Effector CD4-positive, alpha-beta T cell (primary cell): ENCODE measurements at places on chromosomes 13 and 19.

GRCh38 chr13:38763446-38764381 lies 76.8 kb downstream of the FREM2 start:
- DNase-seq: no peak

- no peak for DNase-seq
Observed at GRCh38 chr13:70844391-70845108, 736.3 kb upstream of the KLHL1 start.

DNA sequence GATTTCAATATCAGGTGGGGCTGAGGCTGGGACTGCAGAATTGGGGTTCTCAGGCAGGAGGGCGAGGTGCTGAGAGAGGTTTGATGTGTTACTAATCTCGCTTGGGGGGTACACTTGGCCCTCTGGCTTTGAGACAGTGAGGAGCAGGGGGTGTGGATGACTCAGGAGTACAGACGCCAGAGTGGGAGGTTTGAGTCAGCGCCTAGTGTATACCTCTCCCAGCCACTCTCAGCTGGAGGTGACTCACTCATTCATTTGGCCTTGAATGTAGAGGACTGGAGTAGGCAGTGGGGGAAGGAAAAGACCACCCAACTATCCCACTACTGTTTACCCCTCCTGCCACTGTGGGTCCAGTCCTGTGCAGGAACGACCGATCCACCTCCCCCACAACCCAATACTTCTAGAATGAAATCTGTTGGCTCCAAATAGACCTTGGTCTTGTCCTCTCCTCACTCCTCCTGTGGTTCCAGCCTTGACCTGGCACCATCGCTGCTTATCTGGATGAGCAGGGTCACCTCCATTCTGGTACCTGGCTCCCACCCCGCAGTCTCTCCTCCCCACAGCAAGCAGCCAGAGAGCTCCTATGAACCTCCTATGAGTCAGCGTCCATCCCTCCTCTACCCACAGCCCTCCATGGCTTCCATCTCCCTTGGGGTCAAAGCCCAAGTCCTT lies 20.1 kb upstream of the ZNRF4 start:
- DNase-seq: no peak

GRCh38 chr13:102902789-102903347 lies 57.0 kb downstream of the ERCC5 start:
- no peak for DNase-seq

DNA sequence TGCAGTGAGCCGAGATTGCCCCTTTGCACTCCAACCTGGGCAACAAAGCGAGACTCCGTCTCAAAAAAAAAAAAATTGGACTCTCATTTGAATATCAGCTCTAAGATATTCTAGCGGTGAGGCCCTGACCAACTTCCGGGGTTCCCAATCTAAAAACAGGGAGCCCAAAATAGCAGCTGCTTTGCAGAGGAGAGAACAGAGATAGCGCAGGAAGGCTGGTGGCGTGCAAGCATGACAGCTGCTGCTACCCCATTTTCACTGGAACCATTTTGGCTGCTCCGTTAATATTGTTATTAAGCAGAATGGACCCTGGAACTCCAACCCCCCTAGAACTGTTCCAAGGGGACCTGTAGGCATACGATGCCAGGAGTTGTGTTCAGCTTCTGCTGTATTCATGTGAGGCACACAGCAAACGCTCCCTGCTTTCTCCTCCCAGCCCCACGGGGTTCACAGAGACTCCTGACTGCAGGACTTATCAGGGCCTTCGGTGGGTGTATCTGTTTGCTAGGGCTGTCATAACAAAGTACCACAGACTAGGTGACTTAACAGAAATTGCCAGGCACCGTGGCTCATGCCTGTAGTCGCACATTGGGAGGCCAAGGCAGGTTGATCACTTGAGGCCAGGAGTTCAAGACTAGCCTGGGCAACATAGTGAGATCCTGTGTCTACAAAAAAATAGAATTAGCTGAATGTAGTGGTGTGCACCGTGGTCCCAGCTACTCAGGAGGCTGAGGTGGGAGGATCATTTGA lies 11.5 kb downstream of the STXBP2 start:
- no peak for DNase-seq

DNA sequence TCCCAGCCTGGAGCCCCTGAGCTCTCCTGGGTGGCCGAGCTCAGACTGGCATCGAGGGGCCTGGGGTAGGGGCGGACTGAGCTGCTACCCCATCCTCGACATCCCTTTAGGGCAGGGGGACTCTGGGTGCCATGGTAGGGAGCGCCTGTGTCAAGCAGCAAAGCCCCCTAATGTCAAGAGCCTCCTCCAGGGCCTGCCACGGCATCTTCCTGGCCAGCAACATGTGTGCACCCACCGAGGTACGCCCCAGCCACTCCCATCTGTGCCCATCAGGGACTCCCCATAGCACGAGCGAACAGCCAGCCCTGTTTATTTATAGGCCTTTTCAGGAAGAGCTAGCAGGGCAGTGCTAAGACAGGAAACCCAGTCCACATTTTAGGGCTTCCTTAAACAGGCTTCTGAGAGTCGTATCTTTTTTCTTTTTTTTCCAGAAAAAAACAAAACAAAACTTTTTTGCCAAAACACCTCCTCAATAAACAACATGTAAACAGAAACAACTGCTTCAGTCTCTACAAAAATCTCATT lies 14.3 kb downstream of the LRP3 start:
- no peak for DNase-seq

DNA sequence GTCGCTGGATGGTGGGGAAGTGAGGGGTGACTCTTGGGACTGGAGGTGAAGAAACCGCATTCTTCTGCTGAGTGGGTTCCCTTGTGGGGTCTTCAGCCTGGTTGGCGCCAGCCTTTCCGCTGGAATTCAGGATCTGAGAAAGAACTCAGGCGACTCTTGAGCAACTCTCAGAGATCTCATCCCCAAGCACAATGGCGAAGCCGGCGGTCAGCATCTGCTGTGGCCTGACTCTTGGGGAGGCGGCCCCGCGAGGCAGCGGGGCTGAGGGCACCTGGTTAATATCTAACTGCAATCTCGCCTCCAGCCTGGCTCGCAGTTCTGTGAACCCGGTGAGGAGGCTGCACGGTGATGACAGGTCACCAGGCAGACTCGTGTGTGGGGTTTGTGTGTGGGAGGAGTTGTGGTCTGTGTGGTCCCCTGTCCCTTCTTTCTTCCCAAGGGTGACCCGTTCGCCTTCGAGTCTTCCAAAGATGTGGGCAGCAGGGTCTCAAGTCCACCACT lies 883 bp downstream of the ZNF441 start:
- DNase-seq: no peak

- no peak for DNase-seq
Observed at GRCh38 chr19:3821156-3821555, 35.0 kb upstream of the MATK start.

- no peak for DNase-seq
Observed at GRCh38 chr19:3465552-3465951, 14.8 kb downstream of the SMIM24 start.

- DNase-seq: no peak
Observed at GRCh38 chr19:30371161-30371836, 885 bp upstream of the ZNF536 start.

DNA sequence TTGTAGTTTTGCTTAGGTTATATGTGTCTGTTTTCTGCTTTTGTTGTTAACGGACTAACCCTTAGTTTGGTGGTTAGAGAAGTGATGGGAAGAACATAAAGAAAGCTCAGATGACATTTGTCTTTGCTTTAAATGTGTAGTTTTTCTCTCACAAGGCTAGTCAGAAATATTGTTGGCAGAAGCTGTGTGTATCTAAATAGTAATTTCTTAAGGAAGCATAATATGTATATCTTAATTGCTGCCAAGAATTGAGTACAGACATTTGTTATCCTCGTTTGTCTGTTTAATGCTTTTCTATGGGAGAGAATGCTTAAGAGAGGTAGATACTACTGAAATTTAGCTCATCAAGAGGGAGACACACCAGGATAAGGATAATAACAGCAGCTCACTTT lies 2.7 kb downstream of the RGCC start:
- DNase-seq: no peak

DNA sequence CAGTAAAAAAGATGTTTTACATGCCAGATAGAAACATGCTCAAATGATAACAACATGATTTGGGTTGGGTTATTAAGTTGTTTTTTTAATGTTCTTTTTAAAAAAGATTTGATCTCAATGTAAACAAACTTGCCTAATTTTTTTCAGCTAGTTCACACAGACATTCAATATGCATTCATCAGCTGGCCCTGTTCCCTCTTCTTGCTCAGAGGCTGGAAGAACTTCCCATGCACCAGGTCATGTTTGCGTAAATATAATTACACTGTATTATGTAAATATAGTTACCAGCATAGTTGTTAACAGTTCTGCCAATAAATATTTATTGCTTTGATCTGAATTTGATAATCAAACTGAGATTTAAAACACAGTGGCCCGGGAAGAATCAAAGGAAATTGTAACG lies 70.6 kb downstream of the ATP11A start:
- DNase-seq: no peak

GRCh38 chr19:18789422-18789869 lies 1.7 kb downstream of the COMP start:
- no peak for DNase-seq

- no peak for DNase-seq
Observed at GRCh38 chr13:50078231-50078894, 63.1 kb downstream of the KCNRG start.

DNA sequence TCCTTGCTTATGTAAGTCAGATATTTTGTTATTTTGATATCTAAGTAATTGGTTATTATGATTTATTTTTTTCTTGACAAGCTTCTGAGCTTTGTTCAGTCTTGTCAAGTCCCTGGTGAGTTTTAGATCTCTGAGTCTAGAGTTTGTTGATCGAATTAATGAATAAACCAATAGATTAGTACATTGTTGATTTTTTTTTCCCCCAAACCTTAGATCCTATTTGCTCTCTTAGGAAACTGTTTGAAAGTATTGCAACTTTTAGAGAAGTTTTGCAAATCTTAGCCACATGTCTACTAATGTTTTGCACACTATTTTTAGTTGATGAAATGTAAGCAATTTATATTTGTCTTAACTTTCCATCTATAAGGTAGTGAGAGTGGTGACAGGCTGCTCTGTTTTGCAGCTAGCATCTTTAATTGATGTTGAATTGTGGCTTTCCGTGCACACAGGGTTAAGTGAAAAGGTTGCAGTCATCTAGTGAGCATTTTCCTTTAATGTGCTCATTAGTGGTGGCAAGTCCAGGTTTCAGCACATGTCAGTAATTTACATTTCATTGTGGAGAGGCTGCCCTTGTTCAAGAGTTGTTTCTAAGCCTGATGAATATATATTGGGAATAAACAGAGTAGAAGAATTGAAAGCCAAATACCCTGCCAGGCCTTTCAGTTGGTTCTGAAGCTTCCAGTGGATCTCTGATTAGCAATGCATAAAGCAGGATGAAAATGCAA lies 86.3 kb downstream of the PCCA start:
- DNase-seq: no peak

GRCh38 chr13:113086991-113087922 lies 18.3 kb upstream of the F7 start:
- DNase-seq: no peak

DNA sequence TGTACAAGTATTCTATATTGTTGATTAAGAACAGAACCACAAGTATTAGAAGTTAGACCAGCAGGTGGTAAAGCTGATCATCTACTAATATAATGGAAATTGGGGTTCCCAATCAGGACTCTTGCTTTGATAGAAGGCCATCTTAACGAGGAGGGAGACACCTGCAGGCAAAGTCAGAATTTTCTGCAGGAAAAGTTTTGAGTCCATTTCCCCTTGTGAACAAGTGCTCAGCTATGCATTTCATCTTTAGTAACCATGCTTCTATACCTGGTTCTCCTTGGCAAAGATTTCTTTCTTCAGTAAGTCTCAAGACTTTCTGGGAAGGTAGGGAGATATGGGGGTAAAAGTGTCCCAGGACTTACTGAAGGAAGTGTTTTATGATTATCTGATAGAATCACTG lies 36.1 kb upstream of the USPL1 start:
- DNase-seq: no peak

DNA sequence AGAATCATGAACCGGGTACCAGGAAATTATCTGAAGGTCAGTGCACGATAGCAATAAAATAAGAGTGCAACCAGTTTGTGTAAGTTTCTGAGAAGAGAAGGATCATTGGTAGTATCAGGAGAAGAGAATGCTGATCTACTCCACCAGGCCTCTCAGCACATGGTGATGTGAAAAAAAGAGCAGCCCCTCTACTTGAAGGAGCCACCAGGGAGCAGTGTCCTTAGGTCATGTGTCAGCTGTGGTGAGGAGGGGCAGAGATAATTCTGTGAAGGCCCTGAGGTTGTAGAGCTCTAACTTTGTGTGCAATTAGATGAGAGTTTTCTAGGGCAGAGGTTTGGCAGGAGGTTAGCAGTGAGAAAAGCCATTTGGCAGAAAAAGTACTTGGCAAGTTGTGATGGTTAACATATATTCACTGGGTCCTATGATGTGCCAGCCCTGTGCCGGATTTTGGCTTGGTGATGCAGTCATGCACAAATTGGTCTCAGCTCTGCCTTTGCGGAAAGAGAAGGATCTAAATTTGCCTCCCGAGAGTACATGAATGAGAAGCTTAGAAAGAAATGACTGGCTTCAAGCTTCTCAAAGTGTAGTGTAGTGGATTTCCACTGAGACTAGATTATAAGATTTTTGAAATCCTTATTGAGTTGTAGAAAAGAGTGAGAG lies 19.2 kb upstream of the ZC3H13 start:
- no peak for DNase-seq

GRCh38 chr19:7924651-7925170 lies 1.2 kb downstream of the CTXN1 start:
- no peak for DNase-seq

DNA sequence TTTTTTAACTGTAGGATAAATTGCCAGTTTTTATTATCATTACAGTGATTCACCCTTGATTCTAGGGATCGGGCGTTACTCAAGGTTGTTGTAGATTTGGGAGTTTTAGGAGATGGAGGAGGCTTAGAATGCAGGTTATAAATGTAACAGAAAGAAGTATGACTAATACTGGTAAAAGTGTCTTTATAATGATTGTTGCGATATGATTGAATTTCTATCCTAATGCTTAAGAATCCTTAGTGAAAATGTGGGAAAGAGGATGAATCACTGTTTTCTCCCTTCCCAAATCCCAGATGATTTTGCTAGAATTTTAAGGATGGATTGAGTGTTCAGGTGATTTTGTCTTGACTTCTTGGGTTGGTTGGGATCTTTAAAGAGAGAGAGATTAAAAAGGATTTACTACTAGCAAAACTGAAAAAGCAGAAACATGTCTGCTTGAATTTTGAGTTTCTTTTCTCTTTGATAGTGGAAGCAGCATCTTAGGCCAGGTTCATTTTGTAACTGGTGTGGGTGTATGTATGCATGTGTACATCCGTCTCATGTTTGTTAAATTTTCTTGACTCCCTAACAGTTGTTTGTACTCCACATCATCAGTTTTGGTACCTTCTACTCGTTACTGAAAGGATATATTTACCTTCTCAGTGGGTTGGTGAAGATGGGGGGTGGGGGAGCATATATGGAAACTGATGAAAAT lies 25.9 kb downstream of the ARHGAP35 start:
- no peak for DNase-seq
